Stimulated activated CD8-positive, alpha-beta memory T cell treated with anti-CD3 and anti-CD28 coated beads, Interleukin-2, amount 100 ng/mL, for 1 hour (primary cell): ENCODE measurements at places on chromosomes 16 and 17.

DNA sequence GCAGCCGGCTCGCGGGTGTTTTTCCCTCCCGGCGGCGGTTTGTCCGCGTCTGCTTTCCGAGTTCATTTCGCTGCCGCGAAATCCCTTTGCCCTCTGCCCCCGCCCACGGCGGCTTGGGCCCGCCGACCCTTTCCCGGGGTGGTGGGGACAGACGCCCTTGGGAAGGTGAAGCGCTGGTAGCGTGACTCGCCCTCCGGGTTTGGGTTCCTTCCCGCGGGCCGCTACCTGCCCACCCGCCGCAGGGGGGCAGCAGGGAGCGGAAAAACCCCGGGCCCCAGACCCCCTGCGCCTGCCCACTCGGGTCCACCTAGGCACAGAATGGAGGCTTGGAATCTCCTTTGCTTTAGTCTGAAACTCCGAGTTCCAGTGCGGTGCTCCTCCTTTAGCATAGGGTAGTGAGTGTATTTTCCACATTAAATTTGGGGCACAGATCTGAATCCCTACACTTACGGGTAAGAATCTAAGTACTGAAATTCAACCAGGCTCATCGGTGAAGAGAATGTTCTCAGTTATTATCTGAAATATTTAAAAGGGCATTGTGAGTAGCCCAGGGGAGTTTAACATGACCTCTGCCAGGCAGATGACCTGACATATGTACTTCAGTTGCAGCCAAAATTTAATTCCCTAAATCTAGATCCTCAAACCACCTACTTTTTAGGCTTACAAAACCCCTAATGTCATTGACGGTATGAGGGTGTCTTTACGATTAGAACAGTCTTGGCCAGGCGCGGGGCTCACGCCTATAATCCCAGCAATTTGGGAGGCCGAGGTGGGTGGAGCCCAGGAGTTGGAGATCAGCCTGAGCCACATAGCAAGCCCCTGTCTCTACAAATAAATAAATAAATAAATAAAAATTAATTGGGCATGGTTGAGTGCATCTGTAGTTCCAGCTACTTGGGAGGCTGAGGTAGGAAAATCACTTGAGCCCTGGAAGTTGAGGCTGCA lies 1.0 kb downstream of the NME2 start:
- peak; percentile 28 for DNase-seq

GRCh38 chr16:54817940-54818574 lies 112.6 kb upstream of the IRX5 start:
- DNase-seq = no peak

- DNase-seq = no peak
Observed at GRCh38 chr17:1511290-1511689, 5.1 kb downstream of the INPP5K start.

DNA sequence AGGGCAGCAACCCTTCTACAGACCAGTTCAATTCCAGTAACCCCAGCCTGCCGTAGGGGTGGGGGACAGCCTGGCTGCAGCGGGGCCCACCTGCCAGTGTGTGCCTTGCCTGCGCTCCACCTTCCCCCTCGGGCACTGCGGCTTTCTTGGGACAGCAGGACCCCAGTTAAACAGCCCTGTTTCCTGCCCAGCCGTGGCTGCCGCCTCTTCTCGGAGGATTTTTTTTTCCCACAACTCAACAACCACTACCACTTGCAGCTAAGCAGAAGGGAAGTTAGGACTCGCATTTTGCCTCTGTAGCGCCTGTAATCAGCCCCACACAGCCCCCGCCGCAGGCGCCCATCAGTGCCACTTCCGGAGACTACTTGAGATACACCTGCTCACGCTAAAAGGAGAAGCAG lies 76.1 kb downstream of the RAI1 start:
- DNase-seq = no peak

DNA sequence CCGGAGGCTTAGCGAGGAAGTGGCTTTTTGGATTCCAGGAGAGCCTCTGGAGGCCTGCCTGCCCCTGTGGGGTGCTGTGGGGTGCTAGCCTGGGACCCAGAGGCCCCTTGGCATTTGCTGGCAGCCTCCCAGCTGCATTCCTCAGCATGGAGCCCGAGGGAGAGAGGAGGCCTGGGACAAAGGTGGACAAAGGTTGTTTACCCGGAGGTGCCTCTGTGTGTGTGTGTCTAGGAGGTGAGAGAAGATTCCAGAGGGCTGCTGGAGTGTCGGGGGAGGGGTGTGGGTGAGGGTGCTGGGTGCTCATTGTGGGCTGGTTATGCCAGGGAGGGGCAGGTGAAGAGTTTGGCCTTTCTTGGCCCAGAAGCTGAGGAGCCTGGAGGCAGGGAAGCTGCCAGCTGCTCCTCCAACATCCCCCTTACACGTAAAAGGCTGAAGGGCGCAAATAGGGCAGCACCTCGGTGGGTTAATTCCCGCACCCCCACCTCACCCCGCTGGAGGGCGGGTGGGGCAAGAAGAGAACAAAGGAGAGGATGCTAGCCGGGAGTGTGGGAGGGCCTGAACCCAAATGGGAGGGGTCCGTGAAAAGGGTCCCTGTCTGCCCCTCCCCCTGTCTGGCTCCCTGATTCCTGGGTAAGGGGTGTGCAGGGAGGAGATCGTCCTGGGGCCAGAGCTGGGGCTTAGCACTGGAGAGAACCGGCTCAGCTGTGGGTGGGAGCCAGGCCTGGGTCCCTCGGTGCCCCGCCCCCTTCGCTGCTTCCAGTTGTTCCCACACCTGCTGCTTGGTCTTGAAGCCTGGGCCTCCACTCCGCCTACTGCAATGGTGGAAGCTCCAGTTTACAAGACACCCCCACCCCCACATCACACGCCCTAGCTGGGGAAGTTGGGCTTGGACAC lies 9.9 kb downstream of the HEXIM2 start:
- no peak for DNase-seq

DNA sequence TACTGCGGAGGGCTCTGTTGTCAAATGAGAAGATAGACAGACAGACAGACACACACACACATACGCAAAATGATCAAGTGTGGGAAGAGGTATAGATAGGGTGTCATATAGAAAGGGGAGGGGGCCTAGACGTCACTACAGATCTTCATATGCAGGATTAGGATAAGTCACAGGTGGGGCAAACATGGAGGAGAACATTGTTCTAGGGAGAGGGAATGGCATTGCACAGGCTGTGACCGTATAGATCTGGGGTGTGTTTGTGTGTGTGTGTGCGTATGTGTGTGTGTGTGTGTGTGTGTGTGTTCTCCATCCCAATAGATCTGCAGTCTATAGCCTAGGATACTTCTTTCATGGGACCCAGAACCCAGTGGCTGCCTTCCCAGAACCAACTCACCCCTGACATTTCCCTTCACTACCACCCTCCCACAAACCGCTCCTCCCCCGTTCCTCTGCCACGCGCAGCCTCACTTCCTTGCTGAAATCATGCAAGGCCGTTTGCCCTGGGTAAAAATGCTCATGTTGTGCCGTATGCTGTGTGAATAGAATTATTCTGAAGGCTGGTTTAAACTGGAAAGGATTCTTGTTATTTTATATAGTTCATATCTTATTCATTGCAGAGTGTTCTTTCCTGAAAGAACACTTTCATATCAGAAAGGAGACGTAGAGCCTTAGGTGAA lies 50.5 kb upstream of the CCL1 start:
- no peak for DNase-seq

DNA sequence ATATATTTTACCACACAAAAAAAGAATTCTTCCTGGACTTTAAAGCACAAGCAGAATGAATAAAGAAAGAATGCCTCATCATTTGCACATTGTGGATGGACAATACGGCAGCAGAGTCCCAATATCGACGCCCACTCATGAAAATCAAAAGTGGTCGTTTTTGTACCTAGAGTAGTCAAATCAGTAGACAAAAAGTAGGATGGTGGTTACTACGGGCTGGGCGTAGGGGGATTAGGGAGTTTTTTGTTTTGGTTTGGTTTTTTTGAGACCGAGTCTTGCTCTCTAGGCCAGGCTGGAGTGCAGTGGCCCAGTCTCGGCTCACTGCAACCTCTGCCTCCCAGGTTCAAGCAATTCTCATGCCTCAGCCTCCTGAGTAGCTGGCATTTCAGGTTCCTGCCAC lies 8.6 kb upstream of the CENPV start:
- DNase-seq = no peak

DNA sequence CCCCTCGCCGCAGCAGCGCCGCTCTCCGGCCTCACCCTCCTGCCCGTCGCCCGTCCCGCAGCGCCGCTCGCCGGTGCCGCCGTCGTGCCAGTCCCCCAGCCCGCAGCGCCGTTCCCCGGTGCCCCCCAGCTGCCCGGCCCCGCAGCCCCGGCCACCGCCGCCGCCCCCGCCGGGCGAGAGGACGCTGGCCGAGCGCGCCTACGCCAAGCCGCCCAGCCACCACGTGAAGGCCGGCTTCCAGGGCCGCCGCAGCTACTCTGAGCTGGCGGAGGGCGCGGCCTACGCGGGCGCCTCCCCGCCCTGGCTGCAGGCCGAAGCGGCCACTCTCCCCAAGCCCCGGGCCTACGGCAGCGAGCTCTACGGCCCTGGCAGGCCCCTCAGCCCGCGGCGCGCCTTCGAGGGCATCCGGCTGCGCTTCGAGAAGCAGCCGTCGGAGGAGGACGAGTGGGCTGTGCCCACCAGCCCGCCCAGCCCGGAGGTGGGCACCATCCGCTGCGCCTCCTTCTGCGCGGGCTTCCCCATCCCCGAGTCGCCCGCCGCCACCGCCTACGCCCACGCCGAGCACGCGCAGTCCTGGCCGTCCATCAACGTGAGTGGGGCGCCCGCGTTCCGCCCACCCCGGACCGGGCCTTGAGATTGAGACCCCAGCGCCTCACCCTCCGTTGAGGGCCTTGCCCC lies 15.0 kb downstream of the TBKBP1 start:
- no peak for DNase-seq

- no peak for DNase-seq
Observed at GRCh38 chr16:25633549-25633948, 58.2 kb upstream of the HS3ST4 start.

DNA sequence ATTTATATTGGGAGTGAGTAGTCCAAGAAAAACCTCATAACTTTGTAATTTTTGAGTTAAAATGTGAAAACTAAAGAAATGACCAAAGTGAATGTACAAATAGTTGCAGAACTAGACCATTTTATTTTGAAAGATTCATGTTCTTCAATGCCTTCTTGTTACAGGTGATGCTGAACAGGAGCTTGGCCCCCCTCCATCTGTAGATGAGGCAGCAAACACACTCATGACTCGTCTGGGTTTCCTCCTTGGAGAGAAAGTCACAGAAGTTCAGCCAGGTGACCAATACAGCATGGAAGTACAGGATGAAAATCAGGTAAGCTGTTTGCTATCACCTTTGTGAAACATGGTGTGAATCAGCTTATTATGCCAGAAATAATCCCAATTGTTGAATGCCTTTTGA lies 227.8 kb downstream of the TANC2 start:
- DNase-seq = no peak

GRCh38 chr17:58666858-58667267 lies 25.0 kb downstream of the TEX14 start:
- DNase-seq = no peak

GRCh38 chr17:9021992-9022572 lies 772 bp downstream of the NTN1 start:
- no peak for DNase-seq

GRCh38 chr17:67577429-67578141 lies 140.2 kb upstream of the NOL11 start:
- no peak for DNase-seq

- no peak for DNase-seq
Observed at GRCh38 chr16:86799367-86799766, 221.0 kb downstream of the FOXL1 start.

- DNase-seq = no peak
Observed at GRCh38 chr17:64273006-64273405, 9.9 kb upstream of the TEX2 start.

GRCh38 chr16:49472598-49472997 lies 99.0 kb downstream of the C16orf78 start:
- no peak for DNase-seq

DNA sequence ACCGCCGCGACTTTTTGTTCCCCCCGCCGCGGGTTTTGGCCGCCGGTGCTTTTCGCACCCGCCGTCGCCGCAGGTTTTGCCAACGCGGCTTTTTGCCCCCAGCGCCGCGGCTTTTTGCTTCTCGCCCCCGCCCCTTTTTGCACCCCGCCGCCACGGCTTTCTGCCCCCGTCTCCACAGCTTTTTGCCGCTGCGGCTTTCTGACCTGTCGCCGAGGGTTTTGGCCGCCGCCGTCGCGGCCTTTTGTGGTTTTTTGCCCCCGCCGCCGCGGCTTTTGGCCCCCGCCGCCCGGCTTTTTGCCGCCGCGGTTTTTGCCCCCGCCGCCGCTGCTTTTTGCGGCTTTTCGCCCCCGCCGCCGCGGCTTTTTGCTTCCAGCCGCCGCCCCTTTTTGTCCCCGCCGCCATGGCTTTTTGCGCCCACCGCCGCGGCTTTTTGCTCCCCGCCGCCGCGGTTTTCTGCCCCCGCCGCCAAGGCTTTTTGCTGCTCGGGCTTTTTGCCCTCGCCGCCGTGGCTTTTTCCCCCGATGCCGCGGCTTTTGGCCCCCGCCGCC lies 151.1 kb downstream of the KCNJ18 start:
- DNase-seq = no peak

GRCh38 chr16:84891149-84891795 lies 71.5 kb downstream of the CRISPLD2 start:
- DNase-seq = no peak

DNA sequence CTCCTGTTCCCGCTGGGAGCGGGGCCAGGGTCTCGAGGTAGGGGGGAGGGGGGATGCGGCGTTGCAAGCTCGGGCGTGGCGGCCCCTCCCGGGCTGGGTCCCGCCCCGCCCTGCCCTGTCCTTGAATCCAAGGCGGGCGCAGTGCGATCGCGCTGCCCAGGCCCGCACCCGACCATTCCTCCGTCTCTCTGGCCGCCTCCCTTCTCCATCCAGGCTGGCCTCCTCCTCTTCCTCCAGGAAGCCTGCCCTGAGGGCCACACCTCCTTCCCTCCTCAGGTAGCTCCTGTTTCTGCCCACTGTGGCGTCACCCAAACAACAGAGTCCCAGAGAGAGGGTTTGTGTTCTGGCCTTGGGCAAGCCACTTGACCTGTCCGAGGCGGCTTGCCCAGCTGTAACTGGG lies 43.0 kb upstream of the TAC4 start:
- DNase-seq = no peak

DNA sequence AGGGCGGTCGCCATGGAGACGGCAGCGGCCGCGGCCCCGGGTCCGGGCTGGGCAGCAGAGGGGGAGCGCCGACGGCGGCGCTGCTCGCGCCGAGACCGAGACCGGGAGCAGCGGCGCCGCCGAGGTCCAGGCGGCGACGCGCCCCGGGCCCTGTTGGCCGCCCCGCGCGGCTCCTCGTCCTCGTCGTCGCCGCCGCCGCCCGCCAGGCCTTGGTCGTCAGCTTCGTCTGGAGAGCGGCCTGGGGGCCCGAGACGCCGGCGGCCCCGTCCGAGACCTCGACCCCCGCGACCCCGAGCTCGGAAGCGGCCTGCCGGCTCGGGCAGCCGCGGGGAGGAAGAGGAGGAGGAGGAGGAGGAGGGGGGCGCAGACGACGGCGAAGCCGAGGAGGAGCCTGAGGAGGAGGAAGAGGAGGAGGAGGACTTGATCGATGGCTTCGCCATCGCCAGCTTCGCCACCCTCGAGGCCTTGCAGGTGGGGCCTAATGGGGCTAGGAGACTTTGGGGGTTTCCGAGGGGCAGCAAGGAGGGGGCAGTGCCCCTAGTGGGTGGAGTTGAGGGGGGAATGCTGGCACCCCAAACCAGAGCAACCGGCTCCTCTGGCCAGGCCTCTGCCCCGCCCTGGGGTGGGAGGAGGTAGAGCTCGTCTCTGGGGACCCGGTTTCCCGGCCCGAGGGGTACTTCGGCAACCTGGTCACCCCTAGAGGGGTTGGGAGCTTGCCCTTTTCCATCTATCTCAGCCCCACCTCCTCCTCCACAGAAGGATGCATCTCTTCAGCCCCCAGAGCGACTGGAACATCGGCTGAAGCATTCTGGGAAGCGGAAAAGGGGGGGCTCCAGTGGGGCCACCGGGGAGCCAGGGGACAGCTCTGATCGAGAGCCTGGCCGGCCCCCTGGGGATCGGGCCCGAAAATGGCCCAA lies 1.5 kb downstream of the FBRS start:
- DNase-seq = peak; percentile 14

GRCh38 chr17:42282478-42283080 lies 5.7 kb upstream of the STAT5A start:
- DNase-seq = no peak
